ENCODE measurements at places on chromosomes 5 and 9. TPM values are rescaled to one million over a fixed set of nuclear protein-coding genes. Genes with fewer than 3 reads are reported as not detected.

The ECSCR gene
- total RNA-seq, result 10.3 TPM

The NMUR2 gene
- 0.83 TPM for total RNA-seq

The FGF18 gene
- 2.3 TPM for total RNA-seq

The BTNL9 gene
- total RNA-seq, result 6.3 TPM

The ZNF454 gene
- 10.0 TPM for total RNA-seq
